Stimulated activated CD8-positive, alpha-beta memory T cell treated with anti-CD3 and anti-CD28 coated beads, Interleukin-4, amount 100 ng/mL, for 1 hour (primary cell): ENCODE measurements at places on chromosomes 4 and X.

GRCh38 chr4:13530823-13531624 lies 13.3 kb downstream of the NKX3-2 start:
- no peak for DNase-seq

DNA sequence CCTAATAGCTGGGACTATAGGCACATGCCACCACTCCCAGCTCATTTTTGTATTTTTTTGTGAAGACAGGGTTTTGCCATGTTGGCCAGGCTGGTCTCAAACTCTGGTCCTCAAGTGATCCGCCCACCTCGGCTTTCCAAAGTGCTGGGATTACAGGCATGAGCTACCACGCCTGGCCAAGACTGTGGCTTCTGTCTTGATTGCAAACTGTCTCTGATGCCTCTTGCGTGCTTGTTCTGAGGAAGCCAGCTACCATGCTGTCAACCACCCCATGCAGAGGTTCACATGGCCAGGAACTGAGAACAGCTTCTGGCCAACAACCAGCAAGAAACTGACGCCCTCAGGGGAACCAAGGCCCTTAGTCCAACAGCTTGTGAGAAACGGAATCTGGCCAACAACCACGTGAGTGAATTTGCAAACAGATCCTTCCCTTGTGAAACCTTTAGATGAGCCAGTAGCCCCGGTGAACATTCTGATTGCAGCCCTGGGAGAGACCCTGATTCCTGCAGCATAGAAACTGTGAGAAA lies 71.2 kb downstream of the SUPT20HL2 start:
- no peak for DNase-seq

DNA sequence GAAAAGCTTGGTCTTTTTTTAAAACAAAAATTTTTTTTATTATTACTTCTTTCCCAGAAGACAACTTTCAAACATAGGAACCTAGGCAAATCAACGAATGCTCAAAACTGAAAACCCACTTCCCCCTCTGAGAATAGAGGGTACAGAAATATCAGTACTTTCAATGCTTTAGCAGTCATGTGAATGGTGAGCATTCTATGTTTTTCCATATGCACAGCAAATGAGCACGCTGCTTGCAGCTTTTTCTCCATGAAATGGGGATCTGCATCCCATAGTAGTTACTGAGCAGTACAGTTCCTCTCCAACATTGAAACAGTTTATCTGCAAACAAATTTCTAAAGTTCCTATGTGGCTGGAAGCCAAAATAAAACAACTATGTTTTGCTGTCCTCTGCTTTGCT lies 108.4 kb upstream of the BMP2K start:
- no peak for DNase-seq

GRCh38 chrX:121258545-121258944 lies 211.1 kb downstream of the GLUD2 start:
- DNase-seq, result no peak

GRCh38 chr4:77007358-77008230 lies 58.0 kb downstream of the SEPTIN11 start:
- no peak for DNase-seq

- no peak for DNase-seq
These were observed 102.1 kb upstream of the TENM3 start for GRCh38 chr4:182141061-182141460.

DNA sequence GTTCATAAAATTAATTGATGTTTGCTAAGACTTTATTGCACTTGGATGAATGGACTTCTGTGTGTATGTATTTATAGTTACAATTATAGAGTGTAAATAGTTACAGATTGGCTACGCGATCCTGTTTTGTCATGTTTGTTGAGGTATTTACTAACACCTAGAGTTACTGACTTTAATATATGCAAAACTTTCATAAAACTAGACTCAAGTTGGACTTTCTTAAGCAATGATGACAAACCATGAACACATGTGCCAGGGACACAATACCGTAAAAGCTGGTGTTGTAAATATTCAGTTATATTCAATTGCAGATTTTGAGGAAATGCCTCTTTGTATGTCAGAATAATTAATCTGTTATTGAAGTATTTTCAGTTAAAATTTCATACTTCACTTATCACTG lies 6.1 kb downstream of the GRIA2 start:
- no peak for DNase-seq

DNA sequence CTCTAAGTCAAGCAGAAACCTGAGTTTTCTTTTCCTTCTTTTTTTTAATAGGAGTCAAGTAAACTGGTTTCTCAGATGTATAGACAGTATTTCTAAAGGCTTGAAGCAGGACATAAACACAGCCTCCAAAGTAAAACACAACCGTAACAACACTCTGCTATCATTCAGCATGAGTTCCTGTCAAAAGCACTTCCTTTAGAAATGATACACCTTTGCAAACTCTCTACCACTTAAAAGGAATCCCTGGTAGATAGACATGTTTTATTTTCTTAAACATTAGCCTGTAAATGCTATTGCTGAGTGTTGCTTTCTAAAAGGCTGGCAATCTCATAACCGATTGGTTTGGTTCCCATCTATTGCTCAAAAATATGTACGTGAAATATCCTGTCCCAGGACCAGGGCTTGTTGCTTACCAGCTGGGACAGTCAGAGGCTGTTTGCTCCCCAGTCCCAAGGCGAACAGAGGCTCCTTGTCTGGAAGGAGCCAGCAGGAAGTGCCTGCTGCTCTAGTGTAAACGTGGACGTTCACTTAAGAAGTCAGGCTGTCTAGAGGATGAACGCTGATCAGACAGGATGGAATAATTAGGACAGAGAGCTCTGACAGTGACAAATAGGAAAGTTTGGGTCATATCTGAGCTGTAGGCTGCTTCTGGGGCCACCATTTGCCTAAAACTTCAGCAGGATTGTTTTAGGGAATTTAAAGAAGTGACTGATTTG lies 173.9 kb upstream of the KLF3 start:
- DNase-seq, result no peak

GRCh38 chr4:112726041-112726440 lies 89.1 kb downstream of the LARP7 start:
- DNase-seq, result no peak

- DNase-seq, result no peak
These were observed 61.9 kb downstream of the FAM53A start for GRCh38 chr4:1622238-1622637.

GRCh38 chr4:153713866-153714646 lies 30.0 kb downstream of the TLR2 start:
- DNase-seq, result no peak

DNA sequence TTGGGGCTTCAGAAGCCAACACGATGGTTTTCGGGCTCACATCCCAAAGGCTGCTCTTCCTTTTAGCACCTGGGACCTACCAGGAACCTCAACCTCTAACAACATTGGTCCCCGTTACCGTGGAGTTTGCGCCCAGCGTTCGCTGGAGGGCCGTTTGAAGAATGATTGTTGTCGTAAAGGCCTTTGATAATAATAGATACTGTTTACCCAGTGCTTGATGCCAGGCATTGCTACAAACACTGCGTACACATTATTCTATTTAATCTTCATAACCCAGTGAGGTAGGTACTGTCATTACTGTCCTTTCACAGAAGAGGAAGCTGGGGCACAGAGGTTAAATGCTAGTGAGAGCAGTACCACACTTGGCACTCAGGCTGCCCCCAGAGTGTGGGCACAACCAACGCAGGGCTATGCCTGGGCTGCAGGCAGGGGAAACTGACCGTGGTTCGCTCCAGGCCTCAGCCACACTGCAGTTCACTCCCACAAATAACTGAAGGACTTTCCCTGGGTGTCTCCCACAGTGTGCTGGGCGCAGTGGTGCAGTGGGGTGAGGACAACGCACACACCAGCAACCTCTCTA lies 1.0 kb upstream of the ACSL1 start:
- DNase-seq, result no peak

DNA sequence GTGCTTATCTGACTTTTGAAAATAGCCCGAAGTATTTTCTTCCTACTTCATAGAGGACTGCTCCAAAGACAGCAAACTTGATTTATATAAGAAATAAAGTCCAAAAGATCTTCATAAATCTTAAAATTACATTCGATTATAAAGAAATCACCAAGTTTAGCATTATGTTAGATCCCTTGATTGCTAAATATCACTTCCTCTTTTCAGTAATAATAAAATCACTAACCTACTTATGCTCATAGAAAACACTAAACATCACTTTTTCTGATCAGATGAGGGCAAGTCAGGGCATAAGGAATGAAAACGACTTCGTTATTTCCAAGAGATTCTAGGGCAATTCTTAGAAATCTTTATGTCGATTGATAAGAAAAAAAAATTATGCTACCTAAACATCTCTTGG lies 32.0 kb downstream of the DYNLT3 start:
- DNase-seq, result no peak

DNA sequence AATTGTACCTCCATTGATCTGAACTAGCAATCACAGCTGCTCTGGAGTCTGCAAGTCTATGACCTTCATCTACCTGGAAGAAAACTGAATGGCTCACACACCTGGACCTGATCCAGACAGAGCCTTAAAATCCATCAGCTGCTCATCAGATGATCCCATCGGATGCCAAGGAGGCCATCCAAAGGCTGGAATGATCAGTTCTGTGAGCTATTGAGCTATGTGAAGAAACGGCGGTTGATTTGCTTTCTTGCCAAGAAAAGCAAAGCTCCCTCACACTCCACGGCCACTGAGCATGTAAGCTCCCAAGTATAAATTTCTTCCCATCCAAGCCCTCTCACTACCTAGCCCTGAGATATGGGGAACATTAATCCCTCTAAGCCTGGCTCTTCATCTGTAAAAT lies 63.1 kb downstream of the RELL1 start:
- DNase-seq, result no peak

DNA sequence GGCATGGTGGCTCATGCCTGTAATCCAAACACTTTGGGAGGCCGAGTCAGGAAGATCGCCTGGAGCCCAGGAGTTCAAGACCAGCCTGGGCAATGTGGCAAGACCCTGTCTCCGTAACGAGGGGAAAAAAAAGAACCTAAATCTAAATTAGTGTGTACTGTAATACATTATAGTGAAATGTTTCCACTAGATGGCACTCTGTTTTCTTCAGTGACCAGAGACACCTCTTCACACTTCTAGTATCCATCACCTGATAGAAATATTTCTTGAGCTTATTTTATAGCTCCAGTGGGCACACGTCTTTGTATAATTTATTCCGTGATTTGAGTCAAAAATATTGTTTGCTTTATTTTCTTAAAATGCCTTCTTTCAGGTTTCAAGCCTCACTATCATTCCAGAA lies 600.9 kb upstream of the DIPK2B start:
- DNase-seq, result no peak

GRCh38 chr4:101183666-101184373 lies 163.5 kb downstream of the PPP3CA start:
- DNase-seq, result no peak

- peak; percentile 48 for DNase-seq
These were observed at the start of gene SGCB for GRCh38 chr4:52038103-52038912. Gene SGCB (minus strand): TSS chr4:52038299. CDS start chr4:52038259, 40 bp downstream.

DNA sequence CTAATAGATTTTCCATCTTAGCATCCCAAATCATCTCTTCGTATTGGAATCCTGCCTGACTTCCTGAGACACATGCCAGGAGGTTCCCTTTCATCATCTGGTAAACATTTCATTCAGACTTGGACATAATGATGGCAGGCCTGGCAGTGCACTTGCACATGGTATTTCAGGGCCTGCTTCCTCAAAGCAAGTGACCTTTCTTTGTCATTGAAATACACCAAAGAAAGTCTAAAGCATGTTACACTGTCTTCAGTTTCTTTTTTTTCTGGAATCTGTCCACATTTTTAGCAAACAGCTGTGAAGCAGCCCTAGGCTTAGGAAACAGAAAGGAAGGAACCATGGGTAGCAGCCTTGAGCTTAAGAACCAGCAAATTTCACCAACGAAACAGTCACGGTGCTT lies 205.9 kb upstream of the VCX start:
- DNase-seq, result no peak

DNA sequence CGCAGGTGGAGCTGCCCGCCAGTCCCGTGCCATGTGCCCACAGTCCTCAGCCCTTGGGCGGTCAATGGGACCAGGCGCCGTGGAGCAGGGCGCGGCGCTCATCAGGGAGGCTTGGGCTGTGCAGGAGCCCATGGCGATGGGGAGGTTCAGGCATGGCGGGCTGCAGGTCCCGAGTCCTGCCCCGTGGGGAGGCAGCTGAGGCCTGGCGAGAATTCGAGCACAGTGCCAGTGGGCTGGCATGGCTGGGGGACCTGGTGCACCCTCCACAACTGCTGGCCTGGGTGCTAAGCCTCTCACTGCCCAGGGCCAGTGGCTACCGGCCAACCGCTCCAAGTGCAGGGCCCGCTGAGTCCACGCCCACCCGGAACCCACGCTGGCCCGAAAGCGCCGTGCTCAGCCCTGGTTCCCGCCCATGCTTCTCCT lies 646.5 kb downstream of the GABRG1 start:
- no peak for DNase-seq

DNA sequence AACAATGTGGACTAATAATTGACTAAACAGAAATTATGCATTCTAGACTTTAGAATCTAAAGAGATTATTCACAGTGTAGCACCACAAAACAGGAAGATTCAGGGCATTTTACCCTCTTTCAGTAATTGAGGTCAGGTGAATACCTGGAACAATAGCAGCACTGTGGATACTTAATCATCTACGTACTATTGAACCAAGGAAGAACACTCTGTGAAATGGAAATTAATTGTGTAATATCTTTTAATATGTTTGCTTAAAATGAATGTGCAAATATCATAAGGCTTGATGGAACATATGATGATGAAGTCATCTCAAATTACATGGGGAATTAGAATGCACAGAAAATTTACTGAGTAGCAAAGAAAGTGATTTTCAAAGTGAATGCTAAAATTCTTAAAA lies 68.5 kb upstream of the MAP9 start:
- no peak for DNase-seq

DNA sequence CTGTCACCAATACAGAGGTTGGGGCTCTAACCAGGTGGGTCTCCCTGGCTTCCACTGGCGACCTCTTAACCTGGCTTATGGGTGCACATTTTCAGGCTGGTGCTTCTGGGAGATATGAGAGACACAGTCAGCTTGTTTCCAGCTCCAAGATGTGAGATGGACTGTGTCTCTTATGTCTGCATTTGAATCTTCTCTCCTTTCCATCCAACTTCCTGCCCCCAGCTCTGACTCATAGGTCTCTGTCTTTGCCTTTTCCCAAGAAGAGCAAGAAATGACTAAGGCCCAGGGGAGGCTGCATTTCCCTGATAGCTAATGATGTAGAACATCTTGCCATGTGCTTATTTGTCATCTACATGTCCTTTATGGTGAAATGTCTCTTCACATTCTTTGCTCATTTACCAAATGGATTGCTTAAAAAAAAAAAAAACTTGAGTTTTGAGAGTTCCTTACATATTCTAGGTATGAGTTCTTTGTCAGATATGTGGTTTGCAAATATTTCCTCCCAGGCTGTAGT lies 3.2 kb upstream of the UXT start:
- no peak for DNase-seq

- DNase-seq, result no peak
These were observed 54.4 kb downstream of the KIT start for GRCh38 chr4:54712206-54712605.

- no peak for DNase-seq
These were observed 218.6 kb upstream of the SLC7A11 start for GRCh38 chr4:138460477-138461414.

- no peak for DNase-seq
These were observed 104.3 kb upstream of the TTC29 start for GRCh38 chr4:147049946-147050345.

DNA sequence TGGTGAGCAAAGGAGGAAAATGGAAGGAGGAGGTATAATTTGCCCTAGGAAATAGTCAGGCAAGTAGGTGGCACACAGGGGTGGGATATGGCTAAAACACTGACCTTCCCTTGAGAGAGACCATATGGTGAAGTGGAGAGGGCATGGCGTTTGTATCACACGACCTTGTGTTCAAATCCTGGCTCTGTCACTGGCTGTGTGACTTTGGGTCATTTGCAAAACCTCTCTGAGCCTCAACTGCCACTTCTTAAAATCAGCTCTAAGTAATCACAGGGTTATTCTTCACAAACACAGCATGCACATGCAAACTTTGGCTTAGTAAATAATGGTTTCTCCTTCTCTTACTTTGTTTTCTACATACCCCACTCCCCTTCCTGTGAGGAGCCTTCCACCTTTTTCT lies 8.7 kb downstream of the PDGFRA start:
- no peak for DNase-seq
